Esophagus squamous epithelium (tissue), 5 donors: ENCODE measurements at places on chromosomes 1 and 21.

DNA sequence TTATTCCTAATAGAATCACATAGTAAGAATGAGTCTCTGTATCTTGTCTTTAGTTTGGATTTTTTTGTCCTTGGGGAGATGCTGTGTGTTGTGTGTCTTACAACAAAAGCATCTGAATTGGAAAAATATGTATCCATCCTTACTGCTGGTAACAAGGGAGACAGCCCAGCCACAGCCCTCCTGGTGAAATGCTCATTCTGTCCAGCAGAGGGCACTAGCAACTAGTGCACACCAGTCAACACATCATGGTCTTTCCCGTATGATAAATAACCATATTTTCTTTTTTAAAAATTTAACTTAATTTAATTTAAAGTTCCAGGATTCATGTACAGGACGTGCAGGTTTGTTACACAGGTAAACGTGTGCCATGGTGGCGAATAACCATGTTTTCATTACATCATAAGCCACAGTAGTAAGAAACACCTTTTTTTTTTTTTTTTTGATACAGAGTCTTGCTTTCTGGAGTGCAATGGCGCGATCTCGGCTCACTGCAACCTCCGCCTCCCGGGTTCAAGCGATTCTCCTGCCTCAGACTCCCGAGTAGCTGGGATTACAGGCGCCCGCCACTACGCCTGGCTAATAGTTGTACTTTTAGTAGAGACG is 245.1 kb downstream of the PTBP2 start:
- no peaks in the 10 kb centered on the region for H3K27me3 ChIP-seq
- H3K4me1 ChIP-seq: peaks cover 23% of the 10 kb centered on the region
- no peaks in the 10 kb centered on the region for H3K36me3 ChIP-seq

DNA sequence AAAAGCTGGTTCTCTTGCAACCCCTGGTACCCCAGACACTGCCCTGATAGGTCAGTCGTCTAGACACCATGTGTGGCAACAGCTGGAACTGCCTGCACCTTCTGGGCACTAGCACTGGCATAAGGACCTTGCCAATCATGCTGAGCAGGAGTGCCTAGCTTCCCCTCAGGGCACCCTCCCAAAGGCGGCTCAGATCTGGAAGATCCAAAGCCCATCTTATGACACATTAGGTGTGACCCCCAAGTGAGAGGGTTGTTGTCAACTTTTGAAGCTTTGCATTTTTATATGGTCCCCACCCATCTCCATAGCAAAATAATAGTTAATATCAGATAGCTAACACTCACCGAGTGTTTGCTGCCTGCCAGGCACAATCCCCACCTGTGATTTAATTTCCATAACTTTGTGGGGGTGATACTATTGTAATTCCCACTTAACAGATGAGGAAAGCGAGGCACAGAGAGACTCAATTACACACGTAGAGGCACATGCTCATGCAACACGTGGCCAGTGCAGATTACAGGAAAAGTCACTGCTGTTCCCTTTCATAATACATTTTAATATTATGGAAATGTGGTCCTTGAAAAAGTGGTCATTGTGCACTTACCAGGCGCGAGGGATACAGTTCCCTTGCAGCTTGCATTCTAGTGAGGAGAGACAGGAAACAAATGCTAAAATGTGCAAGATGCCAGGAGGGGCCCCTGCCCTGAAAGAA is 25.8 kb downstream of the EXOC8 start:
- no peak for DNase-seq
- no peaks in the 10 kb centered on the region for H3K36me3 ChIP-seq
- H3K4me1 ChIP-seq: no peaks in the 10 kb centered on the region
- no peak overlapping the region for H3K27ac ChIP-seq

DNA sequence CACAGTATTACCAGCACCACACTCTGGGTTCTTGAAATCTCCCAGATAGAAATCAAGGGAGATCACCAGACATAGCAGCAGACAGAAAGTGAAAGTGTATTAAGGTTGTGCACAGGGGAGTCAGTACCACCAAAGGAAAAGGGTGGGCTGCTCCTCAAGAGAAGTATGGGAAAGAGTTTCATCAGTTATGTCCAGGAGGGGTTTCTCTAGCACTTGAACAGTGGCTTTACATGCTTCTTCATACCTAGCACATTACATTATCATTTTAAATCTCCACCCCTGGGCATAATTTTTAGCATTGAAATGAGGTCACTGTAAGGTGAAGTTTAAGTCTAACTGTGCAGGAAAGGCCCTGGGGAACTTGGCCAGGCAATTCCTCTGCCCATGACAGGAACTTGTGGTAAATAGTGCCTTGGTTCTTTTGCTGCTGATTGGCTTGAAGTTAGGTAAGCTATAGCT is 601.0 kb downstream of the NUF2 start:
- H3K4me3 ChIP-seq: no peak overlapping the region
- no peak overlapping the region for H3K27ac ChIP-seq
- no peaks in the 10 kb centered on the region for H3K27me3 ChIP-seq
- H3K4me1 ChIP-seq: peaks cover 8% of the 10 kb centered on the region

- H3K4me1 ChIP-seq: no peaks in the 10 kb centered on the region
- no peak for DNase-seq
- no peak overlapping the region for H3K4me3 ChIP-seq
- no peaks in the 10 kb centered on the region for H3K27me3 ChIP-seq
- H3K36me3 ChIP-seq: no peaks in the 10 kb centered on the region
- H3K27ac ChIP-seq: no peak overlapping the region
Observed at GRCh38 chr1:113479713-113480676, 89.7 kb downstream of the MAGI3 start.

- H3K27ac ChIP-seq: no peak overlapping the region
- H3K4me3 ChIP-seq: no peak overlapping the region
- H3K36me3 ChIP-seq: no peaks in the 10 kb centered on the region
- DNase-seq: no peak
Observed at GRCh38 chr1:55877437-55878232, 662.5 kb upstream of the USP24 start.

DNA sequence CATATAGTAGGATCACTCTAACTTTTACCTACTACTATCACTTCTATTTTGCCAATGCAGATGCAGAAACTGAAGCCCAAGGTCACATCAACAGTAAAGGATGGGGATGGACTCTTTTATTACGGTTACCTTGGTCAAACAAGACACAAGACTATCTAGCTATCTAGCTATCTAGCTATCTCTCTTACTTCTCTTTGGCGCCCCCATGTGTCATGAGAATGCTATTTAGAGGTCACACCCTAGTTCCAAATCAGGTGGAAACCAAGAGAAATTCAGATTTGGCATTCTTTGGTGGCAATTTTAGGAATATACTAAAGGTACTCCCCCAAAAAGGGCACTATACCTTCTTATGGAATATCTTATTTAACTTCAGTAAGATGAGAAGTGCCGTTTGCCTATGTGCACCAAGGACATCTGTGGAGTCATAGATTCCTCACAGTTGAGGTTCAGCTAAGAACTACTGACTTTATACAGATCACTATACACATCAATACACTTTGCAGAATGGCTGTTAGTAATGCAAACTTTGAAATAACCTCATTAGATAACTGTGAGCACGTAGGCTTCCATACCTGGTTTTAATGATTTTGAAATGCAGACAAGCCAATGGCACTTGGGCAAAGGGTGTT is 6.7 kb downstream of the ZNF648 start:
- H3K36me3 ChIP-seq: no peaks in the 10 kb centered on the region
- H3K27ac ChIP-seq: no peak overlapping the region
- no peaks in the 10 kb centered on the region for H3K27me3 ChIP-seq
- DNase-seq: no peak
- H3K4me1 ChIP-seq: no peaks in the 10 kb centered on the region

GRCh38 chr1:182610606-182611194 is 6.5 kb upstream of the RGS16 start:
- no peak overlapping the region for H3K4me3 ChIP-seq
- no peak for DNase-seq
- H3K4me1 ChIP-seq: peaks cover 6% of the 10 kb centered on the region
- H3K27ac ChIP-seq: no peak overlapping the region
- H3K36me3 ChIP-seq: no peaks in the 10 kb centered on the region
- no peaks in the 10 kb centered on the region for H3K27me3 ChIP-seq

- H3K4me3 ChIP-seq: no peak overlapping the region
- H3K27me3 ChIP-seq: no peaks in the 10 kb centered on the region
- H3K4me1 ChIP-seq: peaks cover 34% of the 10 kb centered on the region
- DNase-seq: no peak
- H3K27ac ChIP-seq: peak overlapping the region; percentile 74
- H3K36me3 ChIP-seq: no peaks in the 10 kb centered on the region
Observed at GRCh38 chr1:226569879-226570547, 21.4 kb downstream of the STUM start.

- H3K4me1 ChIP-seq: no peaks in the 10 kb centered on the region
- no peak overlapping the region for H3K4me3 ChIP-seq
- DNase-seq: no peak
- H3K36me3 ChIP-seq: no peaks in the 10 kb centered on the region
Observed at GRCh38 chr1:209456878-209457277, 126.6 kb upstream of the CAMK1G start.

DNA sequence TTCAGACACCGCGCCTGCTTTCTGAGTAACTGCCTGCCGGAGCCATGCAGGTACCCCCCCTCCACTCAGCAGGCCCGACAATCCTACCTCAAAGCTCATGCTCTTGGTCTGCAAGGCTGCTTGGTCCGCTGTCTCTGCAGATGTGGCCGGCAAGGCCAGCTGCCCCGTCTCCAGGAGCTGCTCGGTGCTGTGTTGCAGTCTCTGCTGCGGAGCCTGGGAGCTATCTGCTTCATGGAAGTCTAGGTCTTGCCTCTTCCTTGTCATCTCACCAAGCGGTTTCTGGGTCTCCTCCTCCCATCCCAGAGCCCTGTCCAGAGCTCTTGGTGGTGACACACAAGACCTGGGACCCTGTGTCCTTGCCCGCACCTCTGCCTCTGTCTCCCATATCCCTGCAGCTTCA is 24.0 kb upstream of the GNPAT start:
- peaks cover 28% of the 10 kb centered on the region for H3K27me3 ChIP-seq
- no peaks in the 10 kb centered on the region for H3K36me3 ChIP-seq
- H3K27ac ChIP-seq: no peak overlapping the region
- no peak for DNase-seq
- H3K4me3 ChIP-seq: no peak overlapping the region

DNA sequence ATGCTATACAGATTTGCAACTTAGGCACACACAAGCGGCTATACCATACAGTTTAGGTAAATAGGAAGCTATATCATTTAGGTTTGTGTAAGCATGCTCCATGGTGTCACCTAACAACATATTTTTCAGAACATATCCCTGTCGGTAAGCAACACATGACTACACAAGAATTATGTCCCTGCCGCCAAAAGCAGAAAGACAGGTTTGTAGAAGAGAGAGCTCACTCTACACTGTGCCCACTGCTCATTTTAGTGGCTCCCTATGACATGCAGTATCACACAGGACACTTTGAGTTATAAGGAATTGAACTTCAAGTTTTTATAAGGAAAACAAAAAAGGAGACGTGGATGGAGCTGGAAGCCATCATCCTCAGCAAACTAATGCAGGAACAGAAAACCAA is 132.5 kb upstream of the KAZN start:
- H3K27ac ChIP-seq: no peak overlapping the region
- H3K36me3 ChIP-seq: no peaks in the 10 kb centered on the region
- no peaks in the 10 kb centered on the region for H3K27me3 ChIP-seq
- DNase-seq: no peak

DNA sequence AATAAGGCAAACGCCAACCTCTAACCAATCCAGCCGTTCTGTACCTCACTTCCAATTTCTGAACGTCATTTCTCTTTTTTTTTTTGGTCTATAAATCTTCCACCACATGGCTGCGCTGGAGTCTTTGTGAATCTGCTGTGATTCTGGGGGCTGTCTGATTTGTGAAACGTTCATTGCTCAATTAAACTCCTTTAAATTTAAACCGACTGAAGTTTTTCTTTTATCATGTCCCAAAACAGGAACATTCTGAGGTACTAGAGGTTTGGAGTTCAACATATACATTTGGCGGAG is 65.5 kb upstream of the BACH1 start:
- DNase-seq: no peak
- no peaks in the 10 kb centered on the region for H3K27me3 ChIP-seq
- H3K36me3 ChIP-seq: no peaks in the 10 kb centered on the region
- H3K27ac ChIP-seq: no peak overlapping the region

DNA sequence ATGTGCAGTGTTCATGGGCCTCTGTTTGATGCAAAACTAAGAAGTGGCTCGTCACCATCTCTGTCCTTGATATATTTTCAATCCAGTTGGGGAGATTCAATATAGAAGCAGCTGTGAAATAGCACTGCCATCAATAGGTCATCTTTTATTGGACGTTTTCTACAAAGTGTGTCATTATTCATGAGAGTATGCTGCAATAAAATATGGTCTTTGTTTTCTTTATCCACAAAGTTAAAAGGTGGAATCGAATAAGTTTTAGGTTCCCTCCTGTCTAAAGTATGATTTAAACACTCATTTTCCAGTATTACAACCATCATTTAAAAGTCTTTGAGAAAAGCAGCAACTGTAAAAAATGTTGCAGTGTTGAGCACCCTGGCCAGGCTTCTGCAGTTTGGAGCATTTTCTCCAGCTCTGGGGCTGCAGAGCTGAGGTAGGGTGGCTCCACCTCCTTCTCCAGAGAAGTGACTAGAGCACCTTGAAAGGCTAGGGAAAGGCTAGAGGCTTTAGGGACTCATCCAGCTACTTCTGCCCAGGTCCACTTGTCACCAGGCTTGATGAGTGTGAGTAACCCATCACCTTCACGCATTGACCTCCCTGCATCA is 56.5 kb upstream of the DNAH14 start:
- H3K4me1 ChIP-seq: no peaks in the 10 kb centered on the region
- peaks cover 15% of the 10 kb centered on the region for H3K27me3 ChIP-seq
- no peaks in the 10 kb centered on the region for H3K36me3 ChIP-seq
- no peak overlapping the region for H3K27ac ChIP-seq
